Stimulated activated CD8-positive, alpha-beta memory T cell treated with anti-CD3 and anti-CD28 coated beads, Interleukin-15, amount 100 ng/mL, for 24 hours (primary cell): ENCODE measurements at places on chromosomes 5 and 9.

DNA sequence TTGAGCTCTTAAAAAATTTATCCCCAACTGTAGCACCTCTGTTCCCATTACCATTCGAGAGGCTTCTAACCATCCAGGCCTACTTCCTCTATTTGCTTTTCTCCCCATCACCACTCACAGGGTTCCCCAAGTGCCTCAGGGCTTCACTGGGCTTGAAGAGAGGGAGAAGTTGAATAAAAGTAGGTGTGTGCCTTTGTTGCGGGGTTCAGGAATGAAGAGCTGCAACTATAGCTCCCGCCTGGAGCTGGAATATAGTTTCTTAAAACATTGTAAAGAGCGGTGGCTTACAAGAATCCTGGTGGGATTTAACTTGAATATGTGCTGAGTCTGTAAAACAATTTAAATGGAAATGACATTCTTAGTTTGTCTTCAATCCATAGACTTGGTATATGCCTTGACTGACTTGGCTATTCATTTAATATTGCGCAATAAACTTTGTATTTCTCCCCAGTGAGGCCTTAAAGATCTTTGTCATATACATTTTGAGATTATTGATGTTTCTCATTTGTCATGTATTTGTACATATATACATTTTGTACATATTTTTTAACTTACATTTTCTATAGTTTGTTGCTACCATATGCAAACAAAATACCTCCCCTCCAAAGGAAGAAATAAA lies 7.2 kb downstream of the ENTREP1 start:
- no peak for DNase-seq

- no peak for DNase-seq
These were observed 362.0 kb downstream of the TMEM38B start for GRCh38 chr9:106056328-106056727.

GRCh38 chr5:127026166-127026565 lies 4.2 kb downstream of the MARCHF3 start:
- DNase-seq, result no peak

- no peak for DNase-seq
These were observed 148.3 kb downstream of the SPOCK1 start for GRCh38 chr5:137350791-137351190.

GRCh38 chr5:74201334-74202081 lies 439.0 kb downstream of the ENC1 start:
- no peak for DNase-seq
